T-helper 2 cell treated with Interferon-gamma antibody and Interleukin-4, amounts not matched to agents 5 μg/mL and 100 μg/mL, for 36 hours (primary cell): ENCODE measurements at places on chromosomes 6 and 20.
A peak's percentile ranks its signal among the peaks of the same experiment; 100 is the strongest.

DNA sequence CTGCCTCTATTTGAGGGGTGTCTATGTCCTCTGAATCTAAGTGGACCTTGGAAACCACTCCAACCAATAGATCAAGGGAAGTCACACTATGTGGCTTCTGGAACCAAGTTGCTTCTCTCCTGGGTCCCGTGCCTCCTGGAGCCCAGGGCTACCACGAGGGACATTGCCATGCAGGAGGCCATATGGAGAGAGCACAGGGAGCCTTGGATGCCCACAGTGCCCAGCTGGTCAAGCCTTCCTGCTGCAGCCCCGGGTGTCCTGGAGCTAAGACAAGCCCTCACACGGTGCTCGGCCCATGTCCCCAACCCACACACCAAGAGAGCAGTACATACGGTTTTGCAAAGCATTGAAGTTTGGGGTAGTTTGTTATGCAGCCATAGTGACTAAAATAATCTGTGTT is 231.6 kb downstream of the SYNDIG1 start:
- no peak for DNase-seq

DNA sequence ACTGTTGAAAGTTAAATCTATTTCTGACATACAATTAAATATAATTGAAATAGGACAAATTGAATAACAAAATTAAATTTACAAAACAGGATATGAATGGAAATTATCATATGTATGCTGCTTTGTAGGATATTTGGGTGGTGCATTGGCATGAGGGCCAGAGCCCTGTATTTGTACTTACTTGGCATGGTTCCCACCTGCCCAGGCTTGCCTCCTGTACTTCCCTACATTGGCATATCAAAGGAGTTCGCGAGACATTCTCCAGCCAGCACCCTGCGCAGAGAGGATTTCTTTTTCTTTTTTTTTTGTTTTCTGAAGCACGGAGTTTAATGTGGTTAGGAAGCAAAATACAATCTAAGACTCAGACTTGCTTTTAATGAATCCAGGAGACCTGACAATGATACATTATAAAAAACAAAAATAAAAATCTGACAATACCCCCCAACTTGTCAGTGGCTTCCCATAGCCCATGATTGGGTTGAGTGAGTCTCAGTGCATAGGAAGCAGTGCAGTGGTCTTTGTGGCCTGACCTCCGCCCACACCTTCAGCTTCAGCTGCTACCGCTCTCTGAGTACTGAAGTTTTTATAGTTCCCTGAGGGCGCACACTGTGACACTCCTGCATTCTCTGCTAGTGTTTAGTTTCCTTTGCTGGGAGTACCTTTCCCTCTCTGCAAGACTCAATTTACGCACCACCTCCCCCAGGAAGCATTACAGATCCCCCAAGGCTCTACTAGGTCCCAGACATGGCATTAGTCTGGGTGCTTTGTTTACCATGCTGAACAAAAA is 440.8 kb downstream of the UTRN start:
- peak; percentile 23 for DNase-seq

DNA sequence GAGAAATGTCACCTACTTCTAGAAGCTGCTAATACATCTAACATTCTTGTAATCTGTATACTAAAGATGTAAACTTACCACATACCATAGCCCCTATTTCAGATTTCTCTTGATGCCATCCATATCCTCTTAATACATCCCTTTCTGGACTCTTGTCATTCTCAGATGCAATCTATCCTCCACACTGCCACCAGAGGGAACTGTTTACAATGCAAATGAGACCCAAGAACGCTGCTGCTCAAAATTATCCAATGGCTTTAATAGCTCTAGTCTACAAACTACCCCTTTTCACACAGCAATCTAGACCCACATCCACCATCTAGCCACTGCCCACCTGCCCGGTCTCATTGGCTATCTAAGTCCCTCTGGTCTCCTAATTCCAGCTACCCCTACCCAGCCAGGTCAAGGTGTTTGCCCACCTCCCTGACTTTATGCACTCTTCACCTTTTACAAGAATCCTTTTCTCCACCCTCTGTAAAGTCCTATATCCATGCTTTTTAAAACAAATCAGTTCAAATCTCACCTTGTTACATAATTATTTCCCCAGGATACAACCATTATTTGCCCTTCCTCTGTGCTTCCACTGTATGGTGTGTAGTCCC is 14.8 kb downstream of the FAXC start:
- DNase-seq: no peak

DNA sequence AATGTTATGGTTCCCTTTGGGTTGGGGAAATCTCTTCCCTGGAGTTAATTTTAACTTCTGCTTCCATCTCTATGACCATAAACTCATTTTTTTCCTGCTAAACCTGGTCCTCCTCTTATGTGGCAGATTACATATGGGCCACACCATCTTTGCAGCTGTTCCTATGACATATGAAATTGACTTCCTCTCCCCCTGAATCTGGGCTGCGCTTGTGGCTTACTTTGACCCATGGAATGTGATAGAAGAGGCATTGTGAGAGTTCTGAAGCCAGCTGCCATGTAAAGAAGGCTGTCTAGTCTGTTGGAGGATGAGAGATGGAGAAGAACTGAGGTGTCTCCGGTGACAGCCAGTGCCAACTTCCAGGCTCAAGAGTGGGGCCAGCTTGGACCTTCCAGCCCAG is 100.1 kb downstream of the CDC5L start:
- no peak for DNase-seq

- DNase-seq: no peak
Observed at GRCh38 chr6:154473324-154473723, 37.2 kb downstream of the CNKSR3 start.

GRCh38 chr6:109299776-109300564 is 82.3 kb downstream of the CD164 start:
- DNase-seq: no peak

GRCh38 chr6:7463785-7464184 is 74.2 kb downstream of the RIOK1 start:
- DNase-seq: no peak

- DNase-seq: peak; percentile 8
Observed at GRCh38 chr6:79335133-79335674, 100.7 kb upstream of the HMGN3 start.

DNA sequence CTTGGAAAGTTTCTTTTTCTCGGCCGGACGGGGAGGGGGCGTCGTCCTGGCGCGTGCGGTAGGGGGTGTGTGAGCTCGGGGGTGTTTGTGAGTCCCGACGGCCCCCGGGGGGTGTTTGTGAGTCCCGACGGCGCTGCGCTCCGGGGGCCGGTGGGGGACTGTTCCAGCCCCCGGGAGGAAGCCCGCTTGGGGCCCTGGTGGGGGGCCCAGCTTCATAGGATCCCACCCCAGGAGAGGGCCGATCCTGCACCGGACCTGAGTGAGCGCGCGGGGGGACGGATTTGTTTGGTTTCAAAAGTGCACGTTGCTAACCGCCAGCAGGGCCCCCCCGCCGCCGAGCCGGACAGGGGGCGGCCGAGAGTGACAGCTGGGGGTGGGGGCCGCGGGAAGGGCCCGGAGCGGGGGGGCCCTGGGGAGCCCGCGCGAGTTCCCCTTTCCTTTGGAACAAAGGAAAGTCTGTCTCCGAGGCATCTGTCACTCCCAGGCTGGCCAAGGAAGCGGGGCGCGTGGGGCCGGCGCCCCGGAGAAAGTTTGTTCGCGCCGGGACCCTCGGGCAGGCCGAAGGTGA is 485 bp downstream of the TGIF2 start:
- peak; percentile 18 for DNase-seq

DNA sequence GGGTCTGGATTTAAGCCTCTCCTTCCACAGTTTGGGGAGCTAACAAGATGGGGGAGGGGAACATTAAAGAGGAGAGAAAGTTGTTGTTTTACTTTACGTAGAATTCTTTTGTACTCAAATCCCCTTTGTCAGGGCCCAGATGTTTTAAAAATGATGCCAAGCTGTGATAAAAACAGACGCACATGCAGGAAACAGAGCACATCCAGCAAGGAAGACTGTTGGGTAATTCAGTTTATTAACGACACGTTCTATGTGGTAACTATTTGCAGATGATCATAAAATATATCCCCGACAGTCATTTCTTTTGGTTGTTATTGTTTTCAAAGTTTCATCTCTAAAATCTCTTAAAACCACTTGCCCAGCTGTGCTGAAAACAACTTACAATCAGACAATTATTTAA is 307.0 kb upstream of the PRDM1 start:
- DNase-seq: no peak

GRCh38 chr6:89406141-89406540 is 5.9 kb downstream of the RRAGD start:
- no peak for DNase-seq

DNA sequence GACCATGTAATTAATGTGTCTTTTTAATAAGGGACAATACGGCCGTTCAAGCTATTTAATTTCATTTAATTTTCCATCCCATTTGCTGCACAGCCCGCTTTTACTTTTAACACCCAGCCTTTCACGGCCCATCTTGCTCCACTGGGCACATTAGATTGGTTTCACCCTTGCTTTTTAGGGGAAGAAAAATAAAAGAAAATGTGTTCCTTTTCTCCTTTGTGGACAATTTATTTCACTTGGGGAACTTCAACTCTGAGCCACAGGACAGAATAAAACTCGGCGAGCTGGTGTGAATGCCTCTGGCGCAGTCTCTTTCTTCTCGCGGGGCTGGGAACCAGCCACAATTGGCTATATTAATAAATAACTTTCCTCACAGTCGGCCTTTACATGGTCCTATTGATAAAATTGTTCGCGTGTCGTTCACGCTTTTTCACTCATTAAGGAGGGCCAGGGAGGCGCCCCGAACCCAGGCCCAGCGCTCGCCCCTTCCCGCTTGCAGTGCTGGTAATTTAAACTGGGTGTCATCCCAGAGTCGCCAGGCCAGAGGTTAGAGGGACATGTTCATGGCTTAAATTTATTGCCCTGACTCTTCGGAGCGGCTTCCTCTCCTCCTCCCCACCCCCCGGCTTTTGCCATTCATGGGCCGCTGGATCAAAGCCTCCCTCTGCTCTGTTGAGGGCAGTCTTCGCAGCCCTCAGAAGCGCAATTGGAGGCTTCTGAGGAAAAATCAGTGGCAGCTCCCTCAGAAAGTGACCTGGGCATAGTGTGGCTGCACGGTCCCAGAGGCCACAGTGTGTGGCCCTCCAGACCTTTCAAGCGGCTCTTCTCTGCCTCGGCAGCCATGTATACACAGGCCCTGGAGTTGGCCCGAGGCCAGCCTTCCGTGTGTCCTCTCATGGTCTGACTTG is 2.2 kb upstream of the PRDM13 start:
- DNase-seq: no peak

- DNase-seq: no peak
Observed at GRCh38 chr6:136952714-136953260, 30.7 kb downstream of the SLC35D3 start.

DNA sequence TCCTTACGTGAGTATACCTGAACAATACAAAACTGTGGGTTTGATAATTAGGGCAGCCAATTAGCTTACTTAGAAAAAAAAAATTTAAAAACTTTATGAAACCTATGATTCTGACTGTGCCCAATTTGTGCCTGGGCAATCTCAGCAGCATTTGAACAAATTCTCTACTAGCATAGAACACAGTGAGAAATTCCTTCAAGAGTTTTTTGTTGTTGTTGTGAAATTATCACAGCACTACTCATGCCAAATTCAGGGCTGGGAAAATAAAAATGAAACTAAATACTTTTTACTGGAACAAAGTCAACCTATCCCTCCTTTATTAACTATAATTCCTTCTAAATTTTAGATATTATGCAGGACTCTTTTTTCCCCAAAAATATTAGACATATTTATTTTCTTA is 42.9 kb downstream of the POU3F2 start:
- no peak for DNase-seq

DNA sequence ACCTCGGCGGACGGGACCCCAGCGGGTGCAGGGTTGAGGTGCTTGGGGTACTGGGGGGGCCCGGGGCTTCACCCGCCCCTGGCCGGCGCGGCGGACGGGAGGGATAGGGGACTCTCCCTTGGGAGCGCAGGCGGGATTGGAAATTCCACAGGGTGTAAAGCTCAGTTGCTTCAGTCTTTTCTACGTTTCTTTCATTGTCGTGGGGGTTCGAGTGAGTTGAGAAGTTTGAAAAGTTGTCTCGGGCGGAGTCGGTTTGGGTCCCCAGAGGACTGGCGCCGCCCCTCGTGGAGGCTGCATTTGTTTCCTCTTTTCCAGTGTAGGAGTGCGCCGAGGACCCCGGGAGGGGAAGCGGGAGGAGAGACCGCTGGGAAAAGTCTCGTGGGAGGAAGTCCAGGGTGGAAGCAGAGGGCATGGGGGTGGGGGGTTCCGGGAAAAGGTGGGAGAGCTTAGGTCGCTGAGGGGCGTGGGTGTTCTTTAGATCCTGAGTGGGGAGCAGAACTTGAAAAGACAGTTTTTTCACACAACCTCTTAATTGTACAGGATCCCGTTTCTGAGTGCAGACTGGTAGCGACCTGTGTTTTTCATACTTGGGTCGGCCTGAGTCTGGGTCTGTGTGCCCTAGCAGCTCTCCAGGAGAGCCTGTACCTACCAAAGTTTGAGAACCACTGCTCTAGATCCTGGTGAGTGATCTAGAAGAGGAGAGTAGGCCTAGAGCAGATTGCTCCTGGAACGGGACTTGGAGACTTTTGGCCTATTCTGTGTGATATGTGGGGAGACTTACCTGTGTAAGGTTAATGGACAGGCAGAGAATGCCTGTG is 495 bp downstream of the FAM83B start:
- DNase-seq: no peak

DNA sequence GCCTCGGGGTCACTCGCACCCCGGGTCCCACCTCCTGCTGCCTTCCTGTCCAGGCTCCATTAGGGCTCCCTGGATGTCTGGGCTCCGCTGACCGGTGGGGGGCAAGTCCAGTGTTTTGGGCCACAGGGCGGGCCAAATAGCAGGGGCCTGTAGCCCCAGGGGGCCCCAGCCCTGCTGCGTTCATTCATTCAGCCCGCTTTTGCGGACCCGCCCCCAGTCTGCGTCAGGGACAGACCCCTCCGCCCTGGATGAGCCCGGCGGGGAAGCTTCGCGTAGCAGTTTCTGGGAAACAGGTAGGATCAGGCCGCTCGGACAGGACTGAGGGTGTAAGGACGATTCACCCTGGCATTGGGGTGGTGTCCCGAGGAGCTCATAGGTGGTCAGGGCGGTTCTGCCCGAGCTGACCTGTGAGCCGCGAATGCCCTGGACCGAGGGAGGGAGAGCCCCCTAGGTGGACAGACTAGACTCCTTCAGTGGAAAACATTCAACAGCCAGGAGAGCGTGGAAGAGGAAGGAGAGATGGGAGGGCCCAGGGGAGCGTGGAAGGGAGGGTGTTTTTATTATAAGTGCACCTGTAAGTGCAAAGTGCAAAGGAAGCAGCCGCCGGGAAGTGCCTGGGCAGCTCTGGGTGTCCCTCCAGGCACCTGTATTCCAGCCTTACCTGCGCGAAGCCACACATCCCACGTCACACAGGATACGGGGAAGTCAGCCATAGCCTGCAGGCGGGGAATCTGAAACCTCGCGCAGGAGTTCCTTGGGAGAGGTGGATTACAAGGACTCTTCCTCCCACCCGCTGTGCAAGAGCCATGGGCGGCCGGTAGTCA is 662 bp downstream of the ENTPD6 start:
- no peak for DNase-seq
